ENCODE measurements at places on chromosomes 2 and 18. TPM values are rescaled to one million over a fixed set of nuclear protein-coding genes. Genes with fewer than 3 reads are reported as not detected.

- no peak for DNase-seq
Observed at GRCh38 chr2:159620796-159621195, 4.4 kb upstream of the BAZ2B start.

GRCh38 chr18:31439807-31440325 lies 7.7 kb upstream of the DSG3 start:
- DNase-seq = no peak

DNA sequence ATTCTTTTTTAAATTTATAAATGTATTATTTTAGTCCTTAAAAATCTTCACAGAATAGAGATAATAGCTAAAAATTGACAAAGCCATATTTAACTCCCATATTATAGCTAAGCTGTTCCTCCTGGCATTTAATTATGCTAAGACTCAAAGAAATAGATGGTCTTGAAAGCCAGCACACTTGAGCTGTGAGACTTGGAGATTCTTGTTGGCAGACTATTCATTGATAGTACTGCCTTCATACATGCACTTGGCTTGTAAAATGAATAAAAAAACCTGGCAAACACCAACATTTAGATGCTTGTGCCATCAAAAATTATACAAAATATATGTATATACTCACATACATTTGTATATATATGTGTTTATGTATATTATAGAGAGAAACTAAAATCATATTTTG lies 9.7 kb upstream of the LDAH start:
- DNase-seq = no peak

DNA sequence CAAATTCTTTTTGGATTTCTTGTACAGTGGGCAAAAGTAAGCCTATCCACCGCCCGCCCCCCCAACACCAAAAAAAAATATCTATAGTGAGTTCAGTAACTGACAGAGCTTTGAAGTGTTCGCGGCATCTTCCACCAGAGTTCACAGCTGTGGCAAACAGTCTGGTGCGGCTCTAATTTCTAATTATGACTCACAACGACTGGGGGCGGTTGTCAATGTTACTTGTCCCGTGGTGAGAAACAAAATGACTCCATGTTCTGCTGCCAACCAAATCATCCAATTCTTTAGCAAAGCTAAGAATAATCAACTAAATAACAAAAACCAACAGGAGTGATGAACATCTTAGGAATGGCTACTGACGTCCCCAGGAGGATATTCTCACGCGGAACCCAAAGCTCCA lies 392.5 kb upstream of the SALL3 start:
- no peak for DNase-seq

DNA sequence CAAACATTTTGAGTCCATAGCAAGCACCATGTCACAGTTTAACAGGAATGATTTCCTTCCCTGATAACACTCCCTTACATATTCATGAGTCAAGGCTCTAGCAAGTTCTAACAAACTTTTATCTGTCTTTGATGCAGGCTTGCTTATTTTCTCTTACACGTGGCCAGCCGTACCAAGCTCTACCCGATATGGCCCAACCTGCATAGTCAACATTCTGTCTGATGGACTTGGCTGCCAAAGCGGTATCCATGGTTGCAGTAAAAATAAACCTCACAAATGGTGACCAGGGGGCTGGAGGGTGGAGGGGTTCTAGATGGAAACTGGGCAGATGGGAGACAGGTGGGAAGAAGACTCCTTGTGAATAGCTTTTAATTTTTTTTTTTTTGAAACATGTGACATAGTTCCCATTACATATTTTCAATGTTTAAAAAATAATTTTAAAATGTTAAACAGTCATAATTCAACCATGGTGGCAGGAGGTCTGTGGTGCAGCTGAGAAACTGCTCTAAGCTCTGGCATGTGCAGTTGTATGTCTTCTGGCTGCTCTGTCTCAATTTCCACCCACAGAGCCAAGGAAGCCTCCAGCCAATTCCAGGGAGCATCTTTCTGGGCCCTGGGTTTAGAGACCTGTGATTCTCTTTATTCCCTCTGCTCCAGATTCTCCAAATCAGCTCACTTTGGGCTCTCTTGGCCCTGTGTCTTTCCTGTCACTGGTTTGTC lies 20.7 kb upstream of the CXCR1 start:
- DNase-seq = no peak

- no peak for DNase-seq
Observed at GRCh38 chr2:206273905-206274304, 558 bp upstream of the ZDBF2 start.

- DNase-seq = no peak
Observed at GRCh38 chr2:19434413-19434812, 76.0 kb upstream of the OSR1 start.

- DNase-seq = no peak
Observed at GRCh38 chr2:202165945-202166344, 72.5 kb downstream of the SUMO1 start.

- no peak for DNase-seq
Observed at GRCh38 chr2:237561221-237561620, 5.2 kb upstream of the PRLH start.

DNA sequence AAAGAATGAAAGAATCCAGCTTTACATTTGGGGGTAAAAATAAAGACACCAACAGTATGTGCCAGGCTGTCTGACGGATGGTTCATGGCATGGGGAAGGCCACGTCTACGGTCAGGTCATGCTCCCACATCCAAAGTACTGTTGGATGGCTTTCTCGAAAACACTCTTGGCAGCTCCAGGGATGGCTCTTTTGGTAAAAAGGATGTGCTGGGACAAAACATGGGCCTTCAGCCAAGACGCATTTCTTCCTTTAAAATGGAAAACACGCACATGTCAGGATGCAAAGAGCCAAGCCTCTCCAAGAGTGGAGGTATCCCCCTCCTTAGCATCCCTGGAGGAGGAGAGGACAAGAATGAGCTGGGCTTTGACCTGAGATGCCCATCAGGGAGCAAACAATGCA lies 376.5 kb upstream of the KLHL29 start:
- no peak for DNase-seq

Gene ITGB6
- 11.6 TPM for total RNA-seq

Gene AQP12B
- total RNA-seq = not detected

Gene ACSL3
- 215 TPM for total RNA-seq

Gene ALPG
- total RNA-seq = not detected

Gene RNF149
- total RNA-seq = 75.9 TPM
